ENCODE measurements at places on chromosomes 6 and 20.

DNA sequence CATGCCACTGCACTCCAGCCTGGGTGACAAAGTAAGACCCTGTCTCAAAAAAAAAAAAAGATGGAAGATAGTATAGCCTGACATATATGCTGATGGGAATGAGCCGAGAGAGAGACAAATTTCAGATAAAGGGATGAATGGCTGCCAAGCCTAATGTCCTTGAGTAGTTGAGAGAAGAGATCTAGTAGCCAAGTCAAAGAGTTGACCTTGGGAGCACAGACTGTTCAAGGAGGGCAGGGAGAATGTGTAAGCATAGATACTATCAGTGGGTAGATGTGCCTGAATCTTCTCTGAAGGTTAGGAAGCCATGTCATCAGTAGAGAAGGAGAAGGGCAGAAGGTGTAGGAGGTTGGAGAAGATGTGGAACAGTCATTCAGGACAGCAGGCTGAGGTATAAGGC lies 20.0 kb upstream of the ABCC10 start:
- DNase-seq = no peak

- no peak for DNase-seq
Measured at GRCh38 chr6:2008383-2008976, 236.9 kb downstream of the GMDS start.

- no peak for DNase-seq
Measured at GRCh38 chr6:43740961-43741764, 28.8 kb upstream of the VEGFA start.

- DNase-seq = no peak
Measured at GRCh38 chr20:7029019-7029418, 261.5 kb downstream of the BMP2 start.

DNA sequence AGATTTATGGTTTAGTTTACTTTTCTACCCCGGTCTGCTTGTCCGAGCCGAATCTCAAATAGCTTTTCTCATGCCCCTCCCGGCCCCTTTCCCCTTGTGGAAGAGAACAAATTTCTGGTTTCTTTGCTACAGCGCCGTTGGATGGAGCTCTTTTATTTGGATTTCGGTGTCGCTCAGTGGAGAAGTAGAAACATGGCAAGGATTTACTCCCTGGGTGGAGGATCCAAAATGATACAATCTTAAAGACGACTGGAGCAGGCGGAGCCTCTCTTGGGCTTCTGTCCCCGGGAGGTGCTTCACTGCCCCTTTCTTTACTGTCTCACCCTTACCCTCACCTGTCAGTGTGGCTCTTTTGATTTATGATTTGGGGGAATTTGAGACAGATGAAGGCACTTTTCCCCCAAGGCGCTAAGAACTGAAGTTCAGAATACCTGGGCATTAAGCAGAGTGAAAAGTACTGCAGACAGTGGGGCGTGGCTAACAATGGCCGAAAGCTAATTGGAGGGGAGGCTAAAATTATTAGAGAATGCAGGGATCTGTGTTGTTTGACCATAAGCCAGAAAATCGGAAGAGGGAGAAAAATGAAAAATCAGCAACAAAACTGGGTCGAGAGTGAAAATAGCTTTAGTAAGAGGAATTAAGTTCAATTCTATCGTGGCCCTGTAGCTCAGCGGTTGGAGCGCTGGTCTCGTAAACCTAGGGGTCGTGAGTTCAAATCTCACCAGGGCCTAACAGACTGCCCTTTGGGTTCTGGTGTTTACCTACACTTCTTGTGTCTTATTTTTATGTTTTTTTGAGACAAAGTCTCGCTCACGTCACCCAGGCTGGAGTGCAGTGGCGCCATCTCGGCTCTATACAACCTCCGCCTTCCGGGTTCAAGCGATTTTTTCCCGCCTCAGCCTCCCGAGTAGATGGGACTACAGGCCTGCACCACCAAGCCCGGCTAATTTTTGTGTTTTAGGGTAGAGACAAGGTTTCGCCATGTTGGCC lies 145.1 kb upstream of the ZNF184 start:
- DNase-seq = no peak
